Thoracic aorta (tissue), 2 donors: ENCODE measurements at places on chromosomes 12 and 14. TPM values are rescaled to one million over a fixed set of nuclear protein-coding genes. Genes with fewer than 3 reads are reported as not detected.

IL23A gene
- total RNA-seq = not detected

KLRB1 gene
- 1.6 TPM for total RNA-seq

B4GALNT3 gene
- total RNA-seq = 22.3 TPM

TSPAN8 gene
- 12.8 TPM for total RNA-seq

DNA sequence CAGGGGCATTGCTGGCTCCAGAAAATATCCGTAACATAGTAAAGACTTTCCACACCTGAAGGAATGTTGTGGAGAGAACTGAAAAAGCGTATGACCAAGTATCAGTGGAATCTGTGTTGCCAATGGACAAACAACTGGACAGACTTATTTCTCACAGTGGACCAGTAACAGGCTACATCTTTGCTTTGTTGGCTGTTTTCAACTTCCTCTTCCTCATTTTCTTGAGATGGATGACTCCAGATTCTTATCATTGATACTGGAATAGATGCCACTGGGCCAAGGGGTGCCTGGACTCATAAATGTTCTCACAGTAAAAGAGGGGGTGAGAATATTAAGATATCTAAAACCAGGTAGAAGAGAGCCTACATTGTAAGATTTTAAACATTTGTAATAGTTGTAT, 6.4 kb downstream of the GAS2L3 start:
- DNase-seq = no peak

DNA sequence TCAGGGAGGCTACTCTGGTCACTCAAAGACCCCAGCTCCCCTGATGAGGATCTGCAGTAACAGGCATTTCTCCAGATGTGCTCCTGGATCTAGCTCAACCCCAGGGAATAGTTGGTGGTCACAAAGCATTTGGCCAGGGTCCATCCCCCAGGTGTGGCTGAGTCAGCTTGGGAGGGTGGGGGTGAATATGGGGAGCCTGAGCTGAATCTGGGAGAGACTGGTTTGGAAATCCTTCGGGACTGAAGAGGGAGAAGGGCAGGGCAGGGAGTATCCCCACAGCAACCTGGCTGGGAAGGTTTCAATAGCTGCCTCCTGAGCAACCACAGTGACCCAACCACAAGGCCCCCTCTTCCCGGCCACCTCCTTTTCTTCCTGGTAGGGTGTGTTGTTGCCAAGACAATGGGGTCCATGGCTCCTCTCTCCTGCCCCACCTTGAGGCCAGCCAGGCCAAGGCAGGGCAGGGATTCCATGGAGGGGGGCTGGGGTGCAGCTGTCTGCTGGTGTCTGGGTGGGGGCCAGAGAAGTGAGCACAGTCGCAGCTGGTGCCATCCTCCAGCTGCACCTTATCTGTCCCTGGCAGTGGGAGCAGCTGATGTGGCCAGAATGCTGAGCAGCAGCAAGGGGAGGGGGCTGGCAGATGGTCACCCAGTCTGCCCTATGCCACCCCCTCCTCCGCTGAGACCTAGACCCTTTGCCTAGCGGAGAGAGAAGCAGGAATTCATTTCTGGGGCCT, 5.5 kb downstream of the ASIC1 start:
- no peak for DNase-seq

DNA sequence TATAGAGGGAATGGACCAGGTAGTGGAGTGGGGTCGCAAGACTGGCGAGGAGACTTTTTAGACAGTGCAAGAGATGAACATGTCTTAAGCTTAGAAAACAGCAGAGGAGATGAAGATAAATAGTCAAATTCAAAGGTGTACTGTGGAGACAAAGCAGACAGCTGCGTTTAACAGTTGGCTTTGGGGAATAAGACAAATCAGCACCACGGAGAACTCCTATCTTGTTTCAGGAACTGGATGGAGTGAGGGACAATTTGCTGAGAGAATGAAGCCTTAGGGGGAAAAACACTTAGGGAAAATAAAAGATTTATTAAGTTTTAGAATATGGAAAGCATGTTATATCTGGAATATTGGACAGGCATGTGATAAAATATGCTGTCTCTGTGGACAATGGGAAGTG, 458.8 kb downstream of the GLT1D1 start:
- DNase-seq = no peak

DNA sequence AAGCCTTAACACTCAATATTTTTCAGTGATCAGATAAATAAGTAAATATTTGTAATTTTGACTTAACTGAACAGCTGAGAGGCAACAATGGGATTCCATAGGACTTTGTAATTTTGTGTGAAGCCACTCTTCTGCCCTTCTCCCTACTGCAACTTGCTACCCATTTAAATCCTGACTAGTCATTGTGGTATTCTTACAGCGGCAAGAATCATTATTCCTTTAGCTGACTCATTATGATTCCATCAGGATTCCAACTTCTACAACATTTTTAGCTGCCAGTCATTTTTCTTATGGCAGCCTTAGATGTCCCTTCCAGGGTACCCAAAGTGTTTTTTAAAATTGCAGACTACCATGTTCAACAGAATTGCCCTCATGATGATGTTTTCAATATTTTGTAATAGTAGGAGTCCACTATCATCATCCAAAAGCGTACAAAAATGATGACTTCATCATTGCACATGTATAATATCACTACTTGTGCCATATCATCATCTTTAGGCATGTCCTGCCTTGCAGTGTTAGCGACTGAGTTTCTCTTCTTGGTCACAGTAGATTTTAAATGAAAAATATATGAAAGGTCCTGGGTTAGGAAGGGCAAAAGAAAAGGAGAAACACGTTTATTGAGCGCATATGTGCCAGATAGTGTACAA, 5.1 kb upstream of the MAGOHB start:
- DNase-seq = no peak

GRCh38 chr14:38808734-38809455, 294.1 kb downstream of the SEC23A start:
- DNase-seq = no peak

GRCh38 chr14:93234798-93235197, 27.7 kb downstream of the UBR7 start:
- DNase-seq = no peak

DNA sequence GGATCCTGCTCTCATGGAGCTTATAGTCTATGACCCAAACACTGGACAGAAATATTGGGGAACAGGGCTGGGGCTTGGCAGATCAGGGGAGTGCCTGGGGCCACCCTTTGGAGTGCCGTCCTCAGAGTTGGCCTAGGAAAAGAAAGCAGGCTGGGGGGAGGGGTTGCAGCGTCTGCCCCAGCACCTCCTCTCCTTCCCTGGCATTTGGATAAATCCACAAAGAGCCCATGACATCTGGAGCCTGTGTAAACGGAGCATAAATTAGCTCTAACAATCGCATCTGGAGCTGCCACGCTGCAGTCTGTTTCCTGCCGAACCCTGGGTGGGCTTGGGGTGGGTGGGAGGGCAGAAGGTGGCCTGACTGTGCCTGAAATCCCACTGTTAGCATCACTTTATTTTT, 63.8 kb downstream of the MVK start:
- DNase-seq = no peak
